ENCODE measurements at places on chromosomes 3 and 15.

GRCh38 chr3:114103858-114104257 lies 47.3 kb downstream of the QTRT2 start:
- no peak for DNase-seq

DNA sequence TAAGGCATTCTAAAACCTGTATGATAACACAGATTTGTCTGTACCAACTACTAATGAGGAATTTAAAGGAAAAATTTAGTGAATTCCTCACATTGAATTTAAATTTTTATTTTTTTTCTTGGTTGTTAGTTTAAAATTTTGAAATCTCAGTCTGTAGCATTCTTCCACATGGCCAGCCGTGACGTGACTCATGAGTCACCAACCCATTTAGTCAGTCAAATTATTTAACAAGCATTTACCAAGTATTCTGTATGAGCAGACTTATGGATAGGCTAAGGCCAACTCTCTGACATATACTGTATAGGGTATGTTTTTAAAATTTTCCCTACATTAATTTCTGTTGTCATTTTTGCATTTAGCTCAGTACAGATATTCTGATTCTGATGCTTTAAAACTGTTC lies 112.9 kb downstream of the CNTN4 start:
- DNase-seq = no peak

DNA sequence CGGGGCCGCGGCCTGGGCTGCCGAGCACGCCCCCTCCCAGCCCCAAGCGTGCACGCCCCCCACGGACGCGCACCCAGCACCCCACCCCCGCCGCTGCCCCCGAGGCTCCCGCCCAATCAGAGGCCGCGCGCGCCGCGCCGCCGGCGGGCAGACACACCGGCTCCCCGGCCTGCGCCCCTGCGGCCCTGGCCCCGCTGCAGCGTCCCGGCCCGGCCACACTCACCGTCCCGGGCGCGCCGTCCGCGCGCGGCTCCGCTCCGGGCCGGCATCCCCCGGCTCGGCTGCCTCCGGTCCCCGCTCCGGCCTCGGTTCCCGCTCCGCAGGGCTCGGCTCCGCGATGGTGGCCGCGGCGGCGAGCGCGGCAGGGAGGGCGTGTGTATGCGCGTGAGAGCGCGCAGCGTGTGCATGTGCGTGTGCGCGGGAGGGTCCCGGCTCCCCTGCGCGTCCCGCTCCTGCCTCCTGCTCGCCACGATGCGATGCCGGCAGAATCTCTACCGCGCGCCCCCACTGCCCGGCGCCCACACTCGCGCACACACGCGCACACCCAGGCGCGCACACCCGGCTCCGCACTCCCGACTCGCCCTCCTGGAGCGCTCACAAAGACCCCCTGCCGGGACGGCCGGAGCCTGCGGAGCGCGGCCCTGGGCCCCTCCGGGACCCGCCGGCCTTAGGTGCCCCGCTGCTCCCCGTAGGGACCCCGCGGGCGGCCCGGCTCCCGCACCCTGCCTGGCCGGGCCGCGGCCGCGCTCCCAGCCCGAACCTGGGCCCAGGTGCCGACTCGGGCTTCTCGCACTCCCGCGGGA lies 186.5 kb upstream of the LINGO1 start:
- DNase-seq = no peak

- no peak for DNase-seq
These were observed 932.9 kb downstream of the ROBO1 start for GRCh38 chr3:78834910-78835309.

GRCh38 chr3:108092501-108092900 lies 1.7 kb upstream of the CD47 start:
- DNase-seq = no peak

GRCh38 chr3:47890828-47891612 lies 88.1 kb downstream of the DHX30 start:
- no peak for DNase-seq

DNA sequence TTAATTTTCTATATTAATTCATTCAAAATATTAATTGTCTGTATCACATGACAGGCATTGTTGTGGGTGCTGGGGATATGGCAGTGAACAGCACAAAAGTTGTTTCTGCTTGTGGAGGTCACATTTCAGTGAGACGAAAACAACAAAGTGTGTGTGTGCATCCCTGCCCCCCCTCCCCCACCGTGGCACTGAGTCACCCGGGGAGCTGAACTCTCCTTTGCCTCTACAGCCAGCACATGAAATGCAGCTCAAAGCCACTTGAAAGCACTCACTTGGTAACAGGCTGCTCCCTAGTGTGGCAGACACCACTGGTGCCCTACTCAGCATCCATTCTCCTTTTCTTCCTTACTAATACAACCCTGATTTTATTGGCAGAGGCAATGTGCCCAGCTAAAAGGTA lies 16.9 kb upstream of the SCAMP5 start:
- no peak for DNase-seq

DNA sequence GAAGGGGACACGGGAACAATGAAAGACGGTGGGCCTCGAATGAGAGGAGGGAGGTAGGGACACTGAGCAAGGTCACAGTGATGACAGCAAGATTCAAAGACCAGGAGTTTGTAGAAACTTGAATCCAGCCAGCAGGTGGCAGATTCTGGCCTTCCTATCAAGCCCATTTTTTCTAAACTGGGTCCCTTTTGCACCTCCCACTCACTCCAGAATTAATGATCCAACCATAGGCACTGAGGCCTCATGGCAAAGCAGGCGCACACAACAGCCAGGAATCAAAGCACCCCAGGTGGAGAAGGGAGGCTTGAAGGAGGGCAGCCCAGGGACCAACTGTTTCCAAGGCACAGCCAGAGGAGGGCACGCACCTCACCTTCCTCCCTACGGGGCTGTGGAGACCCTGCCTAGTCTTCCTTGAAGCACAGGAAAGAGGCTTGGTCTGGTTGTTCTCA lies 90.2 kb downstream of the ANP32A start:
- DNase-seq = no peak

DNA sequence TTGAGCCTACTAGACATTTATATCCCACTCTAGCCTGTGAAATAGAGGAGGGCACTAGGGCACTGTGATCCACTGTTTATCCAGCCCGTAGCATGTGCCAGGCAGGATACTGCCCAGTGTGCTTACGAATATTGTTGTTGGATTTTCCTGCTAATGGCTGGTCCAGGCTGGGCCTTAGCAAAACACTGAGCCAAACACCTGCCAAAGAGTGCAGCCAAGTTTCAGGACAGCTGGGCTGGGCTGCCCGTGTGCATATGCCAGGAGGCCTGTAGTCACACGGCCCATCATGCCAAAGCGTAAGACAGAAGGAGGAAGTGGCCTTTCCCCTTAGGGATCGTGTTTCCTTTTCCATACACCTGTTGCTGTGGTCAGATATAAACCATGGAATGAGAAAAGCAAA lies 54.5 kb upstream of the ABHD10 start:
- DNase-seq = peak; percentile 79

- no peak for DNase-seq
These were observed 43.8 kb upstream of the B3GALNT1 start for GRCh38 chr3:161148832-161149475.

DNA sequence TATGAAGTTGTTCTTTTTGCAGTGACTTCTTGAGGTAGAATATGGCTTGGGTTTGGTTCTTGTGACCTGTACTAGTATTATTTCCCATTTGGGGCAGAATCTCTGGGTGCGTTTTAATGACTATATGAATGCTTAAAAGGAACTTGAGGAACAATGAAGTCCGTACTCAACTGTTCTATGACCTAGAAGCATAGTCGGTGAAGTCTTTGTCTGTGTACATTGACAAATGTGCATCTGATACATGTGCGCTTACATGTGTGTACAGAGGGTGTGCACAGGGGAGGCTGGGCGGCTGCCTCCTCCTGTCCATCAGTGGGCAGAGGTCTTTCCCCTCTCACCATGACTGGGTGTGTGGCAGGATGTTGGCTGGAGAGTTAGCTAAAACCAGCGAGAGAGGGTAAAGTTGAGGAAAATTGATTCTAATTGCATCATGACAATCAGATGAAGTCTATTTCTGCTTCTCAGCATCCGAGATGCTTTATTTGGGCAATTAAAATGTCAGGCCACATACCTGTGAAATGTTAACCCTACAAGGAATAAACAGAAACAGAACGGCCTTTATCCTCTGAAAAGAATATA lies 1.0 kb upstream of the NR2F2 start:
- DNase-seq = peak; percentile 73

DNA sequence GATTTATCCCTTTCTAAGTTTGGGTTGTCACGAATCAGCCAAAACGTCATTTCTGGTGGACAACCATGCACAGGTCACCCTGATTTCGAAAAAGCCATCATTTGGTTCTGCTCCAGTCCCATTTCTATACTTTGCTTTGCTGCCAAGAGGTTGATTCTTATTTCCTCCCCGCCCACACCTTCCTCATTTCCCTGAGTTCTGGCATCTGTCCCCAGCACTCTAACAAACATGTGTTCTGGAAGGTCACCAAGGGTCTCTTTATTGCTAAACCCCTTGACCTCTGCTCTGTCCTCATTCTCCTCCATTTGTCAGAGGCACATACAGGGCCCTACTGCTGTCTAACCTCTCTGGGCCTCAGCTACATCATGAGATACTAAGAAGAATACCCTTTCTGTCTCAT lies 36.4 kb upstream of the PTPRG start:
- DNase-seq = no peak

- DNase-seq = no peak
These were observed 56.5 kb downstream of the SLC7A14 start for GRCh38 chr3:170529346-170529745.

DNA sequence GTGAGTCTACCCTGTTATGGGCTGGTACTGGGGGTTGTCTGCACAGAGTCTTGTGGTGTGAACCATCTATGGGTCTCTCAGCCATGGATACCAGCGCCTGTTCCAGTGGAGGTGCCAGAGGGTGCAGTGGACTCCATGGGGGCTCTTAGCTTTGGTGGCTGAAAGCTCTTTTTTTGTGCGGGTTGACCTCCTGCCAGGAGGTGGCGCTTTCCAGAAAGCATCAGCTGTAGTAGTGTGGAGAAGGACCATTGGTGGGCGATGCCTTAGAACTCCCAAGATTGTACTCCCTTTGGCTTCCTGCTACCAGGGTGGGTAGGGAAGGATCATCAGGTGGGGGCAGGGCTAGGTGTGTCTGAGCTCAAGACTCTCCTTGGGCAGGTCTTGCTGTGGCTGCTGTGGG lies 602.6 kb downstream of the RSL24D1 start:
- DNase-seq = no peak

- no peak for DNase-seq
These were observed 358.9 kb downstream of the RBMS3 start for GRCh38 chr3:29639578-29640290.

DNA sequence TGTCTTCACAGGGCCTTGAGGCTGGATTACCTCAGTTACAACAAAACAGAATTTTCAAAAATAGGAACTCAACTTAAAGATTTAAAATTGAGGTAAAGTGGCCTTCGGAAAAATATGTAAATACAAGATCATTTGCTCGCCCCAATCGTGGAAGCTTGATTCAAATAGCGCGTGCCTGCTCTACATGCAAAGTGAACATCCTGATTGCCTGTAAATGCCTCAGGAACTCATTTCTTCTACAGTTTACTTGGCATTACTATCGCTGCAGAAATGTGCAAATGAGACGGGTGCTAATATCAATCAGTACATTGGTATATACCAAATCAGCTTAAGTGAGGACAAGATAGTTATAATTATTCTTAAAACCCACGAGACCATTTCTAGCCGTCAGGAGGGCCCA lies 159.2 kb downstream of the XXYLT1 start:
- no peak for DNase-seq

DNA sequence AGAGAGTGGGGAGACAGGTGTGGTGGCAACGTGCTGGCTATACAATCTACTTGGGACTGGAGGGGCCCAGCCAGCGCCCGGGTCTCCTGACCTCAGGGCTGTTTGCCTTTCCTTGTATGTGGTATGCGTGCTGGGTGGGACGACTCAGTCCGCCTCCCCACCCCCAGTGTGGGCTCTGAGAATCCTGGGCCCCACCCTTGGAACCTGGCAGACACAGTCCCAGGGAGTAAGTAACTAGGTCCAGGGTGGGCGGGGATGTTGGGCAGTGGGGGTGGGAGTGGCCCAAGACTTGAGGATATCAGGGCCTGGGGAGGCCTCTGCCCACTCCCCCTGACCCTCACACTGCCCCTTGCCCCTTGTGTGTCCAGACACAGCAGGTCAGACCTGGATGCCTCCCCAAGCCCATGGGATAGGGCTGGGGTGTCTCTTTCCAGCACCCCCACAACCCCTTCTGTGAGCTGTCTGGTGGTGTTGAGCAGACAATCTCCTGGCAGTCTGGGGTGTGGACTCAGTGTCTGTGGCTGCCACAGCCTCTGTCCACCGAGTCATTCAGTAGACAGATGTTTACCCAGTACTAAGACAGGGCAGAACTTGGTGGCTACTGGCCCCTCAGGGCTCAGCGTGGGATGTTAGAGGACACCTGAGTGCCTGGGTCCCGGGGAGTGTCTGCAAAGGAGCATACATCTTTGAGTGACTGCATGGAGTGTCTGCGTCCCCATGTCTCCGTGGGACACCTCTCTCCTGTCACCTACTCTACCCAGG lies 1.3 kb downstream of the CHST13 start:
- DNase-seq = no peak

DNA sequence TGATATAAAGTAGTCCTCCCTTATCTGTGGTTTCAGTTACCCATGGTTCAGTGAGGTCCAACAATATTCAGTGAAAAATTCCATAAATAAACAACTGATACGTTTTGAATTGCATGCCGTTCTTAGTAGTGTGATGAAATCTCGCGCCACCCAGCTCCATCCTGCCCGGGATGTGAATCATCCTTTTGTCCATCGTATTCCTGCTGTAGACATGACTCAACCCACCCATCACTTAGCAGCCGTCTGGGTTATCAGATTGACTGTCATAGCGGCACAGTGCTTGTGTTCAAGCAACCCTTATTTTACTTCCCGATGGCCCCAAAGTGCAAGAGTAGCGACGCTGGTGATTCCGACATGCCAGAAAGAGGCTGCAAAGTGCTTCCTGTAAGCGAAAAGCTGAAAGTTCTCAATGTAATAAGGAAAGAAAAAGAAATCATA lies 48.0 kb upstream of the MEX3B start:
- DNase-seq = no peak

GRCh38 chr3:136728918-136729317 lies 23.3 kb downstream of the STAG1 start:
- DNase-seq = no peak

- peak; percentile 86 for DNase-seq
These were observed 45.7 kb downstream of the TMEM44 start for GRCh38 chr3:194587438-194587931.

GRCh38 chr3:145170121-145170520 lies 990.9 kb downstream of the PLOD2 start:
- DNase-seq = no peak

- no peak for DNase-seq
These were observed 982 bp upstream of the ZDHHC23 start for GRCh38 chr3:113946831-113947230.

- DNase-seq = no peak
These were observed 21.4 kb upstream of the PIAS1 start for GRCh38 chr15:68032672-68033071.

- DNase-seq = no peak
These were observed 18.6 kb downstream of the WDR76 start for GRCh38 chr15:43845421-43845820.

All from coronary artery (tissue), 2 donors.